ENCODE measurements at places on chromosomes 7 and 10.

DNA sequence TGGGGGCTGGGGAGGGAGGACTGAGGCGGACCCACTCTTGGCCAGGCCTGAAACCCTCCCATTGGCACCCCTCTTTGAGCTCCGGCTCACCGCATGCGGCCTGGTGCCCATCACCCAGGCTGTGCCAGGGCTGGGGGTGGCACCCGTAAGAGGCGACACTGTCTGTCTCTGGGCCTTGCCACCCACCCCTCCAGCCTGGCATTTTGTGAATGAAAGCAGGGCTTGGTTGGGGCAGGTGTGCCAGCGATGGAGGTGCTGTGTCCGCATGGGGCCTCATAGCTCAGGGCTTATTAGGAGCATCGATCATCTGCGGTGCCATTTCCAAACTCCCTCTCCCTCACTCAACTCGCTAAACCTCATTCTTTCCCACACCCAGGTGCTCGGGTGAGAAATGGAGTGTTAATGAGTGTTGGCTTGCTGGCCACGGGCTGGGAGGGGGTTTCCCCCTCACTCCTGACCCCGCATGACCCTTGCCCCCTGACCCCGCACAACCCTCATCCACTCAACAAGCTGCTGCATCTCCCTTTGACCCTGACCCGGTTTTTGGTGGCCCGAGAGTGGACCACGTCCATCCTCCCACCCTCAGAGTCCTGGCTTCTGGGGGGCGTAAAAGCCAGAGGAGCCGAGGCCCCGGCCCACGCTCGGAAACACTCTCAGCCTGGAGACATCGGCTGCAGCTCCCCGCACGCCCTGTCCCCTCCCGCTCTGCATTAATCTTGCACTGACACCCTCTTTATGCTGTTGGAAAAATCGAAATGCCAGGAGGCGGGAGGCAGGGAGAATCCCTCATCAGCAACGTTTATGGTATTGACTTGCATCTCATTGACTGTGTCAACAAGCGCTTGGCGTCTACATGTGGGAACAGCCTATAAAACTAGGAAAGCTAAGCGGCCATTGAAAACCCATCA lies 161.2 kb downstream of the DNAJB6 start:
- DNase-seq, result no peak

- no peak for DNase-seq
Observed at GRCh38 chr7:114212721-114213429, 201.7 kb upstream of the FOXP2 start.

GRCh38 chr7:118737935-118738334 lies 513.4 kb downstream of the ANKRD7 start:
- no peak for DNase-seq

DNA sequence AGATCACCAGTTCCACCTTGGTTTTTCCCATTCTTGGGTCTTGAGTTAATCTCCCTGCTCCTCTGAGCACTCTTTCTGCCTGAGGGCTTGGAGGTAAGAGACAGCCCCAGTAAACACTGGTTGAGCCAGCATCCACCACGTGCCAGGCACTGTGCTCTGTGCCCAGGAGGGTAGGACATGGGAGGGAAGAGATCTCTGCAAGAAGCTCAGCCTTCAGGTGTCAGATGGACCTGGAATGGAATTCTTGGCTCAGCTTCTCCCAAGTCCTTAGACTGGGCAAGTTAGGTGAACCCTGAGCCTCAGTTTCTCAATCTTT lies 2.5 kb downstream of the ZYX start:
- no peak for DNase-seq

All from pulmonary artery endothelial cell (primary cell).